ENCODE measurements at places on chromosomes 7 and 10.

DNA sequence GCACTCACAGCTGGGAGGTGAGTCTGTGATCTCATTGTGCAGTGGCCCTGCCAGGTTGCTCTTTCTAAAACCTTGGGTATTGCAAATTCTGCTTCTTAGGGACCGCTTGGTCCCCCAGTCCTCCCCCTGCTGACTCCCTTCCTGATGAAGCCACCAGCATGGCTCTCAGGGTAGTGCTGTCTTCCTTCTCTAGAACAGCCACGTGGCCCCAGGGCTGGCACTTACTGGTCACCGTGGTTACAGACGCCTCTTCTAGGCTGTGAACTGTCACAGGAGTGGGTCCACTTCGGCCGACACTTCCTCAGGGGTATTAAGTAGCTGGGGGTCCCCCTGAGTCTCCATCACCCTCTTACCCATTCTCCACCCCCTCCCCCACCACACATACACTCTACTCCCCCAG, 2.7 kb upstream of the HTRA1 start:
- DNase-seq: no peak

GRCh38 chr10:68103901-68104300, 5.4 kb upstream of the MYPN start:
- no peak for DNase-seq

DNA sequence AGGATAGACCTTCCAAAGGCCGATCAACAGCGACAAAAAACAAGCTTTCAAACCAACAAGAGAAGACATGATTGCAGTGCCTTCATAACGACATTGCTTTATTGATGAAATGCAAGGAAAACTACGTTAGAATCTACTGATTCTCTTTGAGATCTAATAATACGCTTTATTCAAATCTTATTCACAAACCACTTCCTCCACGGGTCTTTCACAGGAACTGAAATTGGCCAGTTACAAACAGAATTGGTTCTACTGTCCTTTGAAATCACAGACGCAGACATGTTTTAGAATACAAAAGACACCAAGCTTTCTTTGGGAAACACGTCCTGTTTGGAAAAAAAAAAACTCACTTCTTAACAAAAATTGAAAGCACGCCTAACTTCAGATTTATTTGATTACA, 74.7 kb upstream of the SEPHS1 start:
- no peak for DNase-seq

DNA sequence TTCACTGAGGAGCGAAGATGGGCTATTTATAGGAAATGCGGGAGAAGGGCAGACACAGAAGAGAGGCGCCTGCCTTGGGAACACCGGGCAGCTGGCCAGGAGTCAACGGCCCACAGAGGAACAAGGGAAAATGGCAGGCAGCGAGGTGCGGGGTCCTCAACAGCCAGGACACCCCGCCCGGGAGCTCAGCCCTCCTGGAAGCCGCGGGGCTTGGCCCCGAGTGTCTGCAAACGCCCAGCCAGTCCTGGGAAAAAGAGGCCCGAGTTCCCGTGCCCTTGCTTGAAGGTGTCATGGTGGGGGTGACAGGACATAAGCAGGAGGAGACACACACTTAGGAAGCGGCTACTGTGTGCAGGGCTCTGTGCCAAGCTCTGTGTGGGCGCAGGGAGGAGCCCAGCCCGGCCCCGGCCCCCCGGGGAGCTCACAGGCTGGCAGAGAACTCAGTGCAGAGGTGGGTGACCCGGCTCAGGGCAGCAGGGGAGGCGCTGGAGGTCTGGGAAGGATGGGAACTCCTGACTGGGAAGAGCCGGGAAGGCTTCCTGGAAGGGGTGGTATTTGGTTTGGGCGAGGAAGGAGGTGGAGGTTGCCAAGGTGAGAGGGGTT, 79.9 kb downstream of the ELFN1 start:
- DNase-seq: no peak

DNA sequence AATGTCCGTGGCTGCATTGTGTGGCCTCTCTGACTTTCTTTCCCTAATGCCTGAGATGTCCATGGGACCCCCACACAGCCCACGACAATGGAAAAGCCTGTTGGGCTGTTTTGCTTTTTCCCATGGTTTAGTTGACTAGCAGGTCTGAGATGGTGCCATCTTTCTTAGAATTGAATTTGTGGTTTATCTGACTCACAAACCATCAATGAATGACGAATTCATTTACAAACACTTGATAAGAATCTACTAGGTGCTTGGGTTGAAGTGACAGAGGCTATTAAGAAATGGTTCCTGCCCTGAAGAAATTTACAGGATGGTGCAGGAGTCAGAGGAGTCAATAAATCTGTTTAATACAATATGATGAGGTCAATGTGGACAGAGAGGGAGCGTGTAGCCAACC, 75.4 kb downstream of the OTUD1 start:
- no peak for DNase-seq

DNA sequence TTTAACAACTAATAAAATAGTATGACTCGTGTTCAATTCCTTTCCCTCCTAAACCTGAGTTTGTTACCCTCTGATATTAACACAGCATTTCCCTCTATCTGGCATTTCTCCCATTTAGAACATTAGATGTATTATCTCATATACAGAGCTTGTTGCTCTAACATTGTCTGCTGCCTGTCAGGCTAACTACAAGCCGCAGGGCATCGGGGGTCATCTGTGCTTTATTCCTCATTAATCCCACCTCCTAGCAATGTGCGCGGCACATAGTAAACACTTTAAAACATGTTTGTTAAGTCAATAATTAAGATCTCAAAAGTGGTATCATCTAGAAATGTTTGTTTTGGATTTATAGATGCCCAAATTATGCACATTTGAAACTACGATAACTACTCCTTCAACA, 52.9 kb upstream of the NEBL start:
- DNase-seq: no peak

DNA sequence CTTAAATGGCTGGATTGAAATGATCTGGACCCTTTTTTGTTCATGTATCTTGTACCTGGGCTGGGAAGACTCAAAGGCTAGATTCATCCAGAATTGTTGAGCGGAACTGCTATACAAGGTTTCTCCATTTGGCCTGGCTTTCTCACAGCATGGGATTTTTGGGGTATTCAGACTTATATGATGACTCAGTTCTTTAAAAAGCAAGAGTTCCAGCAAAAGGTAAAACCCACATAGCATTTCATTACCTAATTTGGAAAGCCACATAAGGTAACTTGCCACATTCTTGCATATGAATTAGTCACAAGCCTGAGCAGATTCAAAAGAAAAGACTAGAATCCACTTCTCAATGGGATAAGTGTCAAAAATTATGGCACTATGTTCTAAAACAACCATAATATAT, 137.4 kb downstream of the HGF start:
- no peak for DNase-seq

DNA sequence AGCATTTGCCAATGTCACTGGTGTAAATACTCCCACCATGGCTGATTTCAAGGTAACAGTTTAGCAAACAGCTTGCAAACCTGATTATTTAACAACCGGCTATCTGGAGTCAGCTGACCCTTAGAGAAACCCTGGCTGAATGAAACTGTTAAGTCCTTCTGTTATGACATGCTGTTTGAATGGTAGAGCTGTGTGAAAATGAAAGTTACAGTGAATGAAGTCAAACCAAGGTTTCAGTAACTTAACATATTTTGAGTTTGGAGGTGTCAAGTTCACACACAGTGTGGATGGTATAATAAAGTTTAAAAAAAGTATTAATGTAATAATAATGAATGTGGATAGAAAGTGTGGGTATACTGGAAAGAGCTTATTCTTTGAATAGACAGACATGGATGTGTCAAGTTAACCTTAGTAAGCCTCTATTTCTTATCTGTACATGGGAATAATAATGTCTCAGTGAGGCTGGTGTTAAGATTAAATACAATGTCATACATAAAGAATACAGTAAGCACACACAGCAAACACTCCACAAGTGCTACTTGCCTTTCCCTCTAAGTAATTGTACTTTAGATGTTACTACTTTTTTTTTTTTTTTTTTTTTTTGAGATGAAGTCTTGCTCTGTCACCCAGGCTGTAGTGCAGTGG, 150.4 kb downstream of the TAX1BP1 start:
- DNase-seq: no peak

DNA sequence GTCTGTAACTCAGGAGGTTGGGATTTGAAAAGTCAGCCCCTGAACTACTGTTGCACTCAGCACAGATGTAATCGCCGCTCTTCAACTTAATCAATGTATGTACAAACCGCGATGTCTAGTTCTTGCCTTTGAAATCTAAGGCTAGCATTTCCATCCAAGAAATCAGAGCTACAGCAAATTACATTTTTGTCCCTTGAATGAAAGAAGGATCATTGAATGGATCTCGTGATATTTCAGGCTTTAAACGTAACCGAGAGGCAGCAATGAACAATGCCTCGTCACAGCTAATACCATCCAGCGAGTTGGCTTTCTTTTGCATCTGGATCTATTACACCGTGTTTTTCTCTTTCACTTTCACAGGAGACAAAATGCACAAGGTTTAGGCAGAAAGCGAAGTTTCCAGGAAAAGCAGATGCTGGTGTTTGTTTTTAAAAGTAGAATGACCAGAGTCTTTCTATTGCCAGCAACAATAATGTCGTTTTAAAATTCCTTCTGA, 5.5 kb downstream of the SKIDA1 start:
- peak; percentile 24 for DNase-seq

GRCh38 chr10:118729200-118729599, 25.6 kb downstream of the CACUL1 start:
- DNase-seq: no peak

DNA sequence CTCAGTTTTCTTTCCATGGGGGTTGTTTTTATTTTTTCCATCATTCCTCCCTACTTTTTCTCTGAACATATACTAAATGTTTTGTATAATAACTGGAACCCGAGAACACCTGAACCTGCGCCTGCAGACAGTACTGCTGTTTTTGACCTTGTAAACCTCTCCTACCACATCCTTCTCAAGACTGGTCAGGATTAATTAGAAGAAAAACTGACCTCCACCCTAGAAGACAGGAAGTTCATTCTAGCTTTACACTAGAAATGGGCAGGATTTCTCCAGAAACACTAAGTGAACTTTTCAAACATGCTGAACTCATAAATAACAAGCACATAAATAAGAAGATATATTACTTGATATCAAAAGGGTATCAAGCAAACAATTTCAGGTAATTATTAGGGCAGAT, 751 bp upstream of the HYCC1 start:
- no peak for DNase-seq

GRCh38 chr10:126536148-126536547, 134.3 kb downstream of the C10orf90 start:
- no peak for DNase-seq

DNA sequence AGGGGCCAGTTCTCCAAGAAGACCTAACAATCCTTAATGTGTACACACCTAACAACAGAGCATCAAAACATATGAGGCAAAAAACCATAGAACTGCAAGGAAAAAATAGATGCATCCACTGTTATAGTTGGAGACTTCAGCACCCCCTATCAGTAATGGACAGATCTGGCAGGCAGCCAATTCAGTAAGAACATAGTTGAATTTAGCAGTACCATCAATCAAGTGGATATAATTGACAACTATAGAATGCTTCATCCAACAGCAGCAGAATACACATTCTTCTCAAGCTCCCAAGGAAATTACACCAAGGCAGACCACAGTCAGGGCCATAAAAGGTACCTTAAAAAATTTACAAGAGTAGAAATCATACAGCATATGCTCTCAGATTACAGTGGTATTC, 42.2 kb downstream of the POLL start:
- no peak for DNase-seq

DNA sequence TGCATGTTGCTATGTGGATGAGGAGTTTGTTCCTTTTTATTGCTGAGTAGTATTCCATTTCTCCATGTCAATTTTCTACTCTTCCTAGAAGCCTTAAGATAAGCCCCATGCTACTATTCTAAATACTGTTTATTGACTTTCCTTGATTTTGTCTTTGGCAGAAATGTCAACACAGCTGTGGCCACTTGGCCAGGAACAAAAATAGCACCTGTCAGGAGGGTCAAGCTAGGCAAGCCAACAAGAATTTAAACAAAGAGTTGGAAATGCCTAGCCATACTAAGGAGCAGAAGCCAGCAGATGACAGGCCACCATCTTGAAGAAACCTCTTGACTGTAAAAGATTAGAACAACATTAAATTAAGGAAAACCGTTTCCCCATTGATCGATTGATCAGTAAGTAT, 34.7 kb downstream of the JAZF1 start:
- DNase-seq: no peak
